GM19239 (cell line): ENCODE measurements at places on chromosomes 6 and 20.

DNA sequence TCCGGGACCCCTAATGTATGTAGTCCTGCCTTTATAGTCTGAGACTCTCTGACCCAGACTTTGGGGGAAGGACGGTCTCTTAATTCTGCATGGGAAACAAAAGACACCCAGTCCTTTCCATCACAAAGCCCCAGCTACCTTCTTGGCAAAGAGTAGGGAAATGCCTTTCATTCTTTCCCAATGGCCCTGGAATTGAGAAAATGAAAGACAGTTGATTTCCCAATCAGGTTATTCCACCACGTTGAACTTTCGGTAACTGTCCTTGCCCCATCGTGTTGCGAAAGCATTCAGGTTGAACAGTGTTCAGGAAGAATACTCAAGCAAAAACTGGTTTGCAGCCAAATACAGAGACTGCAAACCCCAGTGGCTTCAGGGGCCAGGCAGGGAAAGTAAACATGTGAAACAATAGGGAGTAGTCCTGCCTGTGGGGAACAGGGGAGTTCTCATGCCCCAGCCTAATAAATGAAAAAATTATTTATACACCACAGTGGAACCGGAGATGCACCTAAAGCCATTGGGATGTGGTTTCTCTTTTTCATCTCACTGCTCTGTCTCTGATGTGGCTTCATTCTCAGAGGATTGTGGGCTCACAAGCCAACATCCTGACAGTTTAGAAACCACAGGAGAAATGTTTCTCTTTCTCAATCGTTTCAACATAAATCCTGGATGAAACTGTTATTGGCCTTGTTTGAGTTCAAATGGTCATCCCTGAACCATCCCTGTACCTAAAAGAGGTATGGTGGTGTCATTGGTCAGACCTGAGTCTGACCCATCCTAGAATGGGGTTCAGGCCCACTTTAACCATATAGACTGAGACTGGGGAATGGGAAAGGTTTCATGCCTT, 44.2 kb upstream of the SLC9A8 start:
- DNase-seq: no peak

- no peak for DNase-seq
Observed at GRCh38 chr6:116280161-116280932, 617 bp upstream of the TSPYL1 start.

DNA sequence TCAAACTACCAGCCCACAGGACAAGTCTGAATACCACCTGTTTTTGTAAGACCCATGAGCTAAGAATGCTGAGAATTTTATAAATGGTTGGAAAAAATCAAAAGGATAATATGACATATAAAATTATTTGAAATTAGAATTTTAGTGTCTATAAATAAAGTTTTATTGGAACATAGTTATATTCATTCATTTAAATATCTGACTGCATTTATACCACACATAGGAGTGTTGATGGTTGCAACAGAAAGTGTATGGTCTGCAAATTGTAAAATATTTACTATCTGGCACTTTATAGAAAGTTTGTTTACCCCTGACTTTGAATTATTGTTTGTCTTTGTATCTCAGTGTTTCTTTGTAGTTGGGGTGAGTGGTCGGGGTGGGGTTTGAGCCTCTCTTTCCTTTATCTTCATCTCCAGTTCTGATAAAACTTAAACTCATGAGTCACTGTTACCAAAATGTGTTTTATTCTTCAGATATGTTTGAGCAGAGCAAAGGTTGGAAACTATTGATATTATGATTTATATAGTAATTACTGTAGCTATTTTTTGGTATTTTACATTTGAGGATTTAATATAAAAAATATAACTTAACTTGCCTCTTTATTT, 55.5 kb downstream of the CD2AP start:
- DNase-seq: no peak

- DNase-seq: no peak
Observed at GRCh38 chr6:39362487-39362865, 40.0 kb upstream of the KCNK16 start.

GRCh38 chr20:39941245-39941644, 747.8 kb downstream of the MAFB start:
- no peak for DNase-seq

- no peak for DNase-seq
Observed at GRCh38 chr6:5512422-5512821, 251.1 kb downstream of the FARS2 start.

DNA sequence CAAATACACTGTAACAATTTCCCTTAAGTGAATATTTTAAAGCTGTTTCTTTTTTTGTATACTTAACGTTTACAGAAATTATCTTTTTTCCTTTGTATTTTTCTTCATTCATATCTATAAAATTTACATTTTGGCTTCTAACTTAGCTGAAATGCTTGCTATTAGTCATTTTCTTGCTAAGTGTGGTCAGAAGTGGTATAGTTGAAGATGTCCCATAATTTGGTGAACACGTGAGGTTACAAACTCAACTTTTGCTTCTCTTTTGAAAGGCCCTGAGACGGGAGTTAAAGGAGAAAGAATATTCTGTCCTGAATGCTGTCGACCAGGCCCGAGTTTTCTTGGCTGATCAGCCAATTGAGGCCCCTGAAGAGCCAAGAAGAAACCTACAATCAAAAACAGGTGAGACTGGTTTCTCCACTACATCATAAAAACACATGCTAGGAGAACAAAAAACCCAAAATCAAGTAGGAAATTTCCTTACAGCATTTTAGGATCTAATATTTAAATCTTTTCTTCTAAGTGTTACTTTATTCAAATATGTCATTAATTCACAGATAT, 445.0 kb downstream of the UTRN start:
- no peak for DNase-seq

- no peak for DNase-seq
Observed at GRCh38 chr6:160454303-160454702, 106.1 kb downstream of the SLC22A3 start.
